ENCODE measurements at places on chromosomes 1 and 21.

DNA sequence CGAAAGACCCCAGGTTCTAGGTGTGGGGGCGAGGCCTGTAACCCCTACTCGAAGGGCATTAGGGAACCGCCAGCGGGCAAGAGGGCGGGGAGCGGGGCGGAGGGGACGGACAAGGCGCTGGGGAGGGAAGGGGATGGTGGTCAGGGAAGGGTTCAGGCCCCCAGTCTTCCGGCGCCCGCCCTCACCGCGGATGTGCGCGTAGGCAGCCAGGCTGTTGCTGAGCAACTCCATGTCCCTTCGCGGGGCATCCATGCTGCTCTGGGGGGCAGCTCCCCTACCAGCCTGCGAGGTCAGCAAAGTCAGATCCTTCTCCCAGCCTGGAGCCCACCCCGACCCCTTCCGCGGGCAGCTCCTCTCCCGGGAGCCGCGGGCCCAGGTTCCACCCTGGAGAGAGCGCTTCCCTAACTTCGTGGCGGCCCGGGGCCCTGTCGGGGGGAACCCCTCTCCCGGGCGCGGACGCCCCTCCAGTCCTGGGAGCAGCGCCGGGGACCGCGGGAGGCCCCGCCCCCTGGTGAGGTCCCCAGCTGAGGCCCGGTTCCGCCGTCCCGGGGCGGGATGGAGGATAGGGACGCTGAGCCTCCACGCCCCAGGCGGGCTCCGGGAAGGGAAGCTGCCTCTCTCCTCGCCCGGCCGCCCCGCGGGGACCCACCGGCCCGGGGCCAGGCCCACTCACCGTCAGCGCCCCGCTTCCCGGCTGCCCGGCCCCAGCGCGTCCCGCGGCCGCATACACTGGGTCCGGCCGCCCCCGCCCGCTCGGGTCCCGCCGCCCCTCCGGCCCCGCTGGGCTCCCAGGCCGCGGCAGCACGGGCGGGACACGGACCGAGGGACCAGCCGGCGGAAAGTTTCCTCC, 434 bp downstream of the EVA1B start:
- DNase-seq: peak; percentile 46

- no peak for DNase-seq
These were observed 159.1 kb downstream of the BRINP2 start for GRCh38 chr1:177329871-177330270.

DNA sequence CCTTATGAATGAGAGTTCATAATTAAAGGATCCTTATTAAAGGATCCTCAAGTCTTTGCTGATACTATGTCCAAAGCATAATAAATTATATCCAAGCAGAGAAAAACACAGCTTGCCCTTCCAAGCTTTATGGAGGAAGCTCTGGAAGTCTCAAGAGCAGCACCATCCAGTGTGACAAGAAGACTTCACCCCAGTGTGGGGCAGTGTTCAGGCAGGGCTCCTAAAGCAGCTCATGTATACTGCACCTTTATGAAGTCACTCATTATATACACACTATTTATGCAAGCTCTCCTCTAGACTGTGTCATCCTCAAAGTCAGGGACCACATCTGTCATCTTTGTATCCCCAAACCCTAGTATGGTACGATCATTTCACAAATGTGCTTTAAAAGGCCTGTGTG, 11.9 kb upstream of the CCN1 start:
- DNase-seq: no peak

GRCh38 chr1:156112276-156113137, 2.0 kb upstream of the LMNA start:
- no peak for DNase-seq

- DNase-seq: no peak
These were observed 5.0 kb downstream of the SUCO start for GRCh38 chr1:172537827-172538391.

GRCh38 chr1:54774820-54775498, 10.6 kb upstream of the PARS2 start:
- no peak for DNase-seq

GRCh38 chr1:47839433-47839760, 157.8 kb downstream of the TRABD2B start:
- DNase-seq: no peak

GRCh38 chr1:167472752-167473521, 45.4 kb downstream of the CD247 start:
- no peak for DNase-seq

GRCh38 chr1:28508435-28508754, 2.6 kb downstream of the RCC1 start:
- DNase-seq: no peak

- DNase-seq: no peak
These were observed 222.7 kb upstream of the PTBP2 start for GRCh38 chr1:96498744-96499340.

DNA sequence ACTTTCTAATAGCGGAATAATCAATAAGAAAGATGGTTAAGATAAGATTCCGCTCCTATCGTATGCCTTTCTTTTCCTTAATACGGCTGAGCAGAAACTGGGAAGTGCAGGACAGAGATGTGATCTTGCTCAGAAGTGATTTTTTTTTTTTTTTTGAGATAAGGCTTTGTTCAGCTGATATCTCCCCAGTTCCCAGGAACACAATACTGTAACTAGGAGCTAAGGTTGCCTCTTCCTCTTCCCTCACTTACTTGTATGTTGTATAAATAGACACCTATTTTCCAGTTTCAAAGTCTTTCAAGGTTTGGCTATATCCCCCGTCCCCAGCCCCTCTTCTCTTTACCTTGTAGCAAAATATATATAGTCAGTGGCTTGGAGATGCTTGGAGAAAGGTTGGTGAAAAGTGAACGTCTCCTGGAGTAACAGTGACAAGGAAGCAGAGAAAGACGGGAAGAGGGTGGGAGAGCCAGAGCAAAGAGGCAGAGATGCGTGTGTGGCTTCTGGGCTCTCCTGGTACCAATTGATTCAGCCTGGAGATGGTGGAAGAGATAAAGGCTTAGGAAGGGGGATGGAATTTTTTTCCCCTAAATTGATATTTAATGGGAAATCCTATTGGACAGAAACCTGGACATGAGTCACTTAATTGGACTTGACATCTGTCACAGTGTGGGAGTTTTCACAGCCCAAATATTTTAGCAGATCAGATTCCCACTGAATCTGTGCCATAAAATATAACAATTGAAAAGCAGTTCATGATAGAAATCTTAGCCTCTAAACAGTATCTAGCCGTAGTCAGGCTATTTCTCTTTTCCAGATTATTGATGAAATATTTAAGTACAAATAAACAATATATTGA, at the start of gene NHLH2:
Gene NHLH2, minus strand, starts transcription at position 522 of the 856 bp plus-strand sequence. CDS start 2,754 bp downstream, outside the sequence.
- no peak for DNase-seq

GRCh38 chr1:9626201-9626608, 25.3 kb upstream of the PIK3CD start:
- peak; percentile 85 for DNase-seq

DNA sequence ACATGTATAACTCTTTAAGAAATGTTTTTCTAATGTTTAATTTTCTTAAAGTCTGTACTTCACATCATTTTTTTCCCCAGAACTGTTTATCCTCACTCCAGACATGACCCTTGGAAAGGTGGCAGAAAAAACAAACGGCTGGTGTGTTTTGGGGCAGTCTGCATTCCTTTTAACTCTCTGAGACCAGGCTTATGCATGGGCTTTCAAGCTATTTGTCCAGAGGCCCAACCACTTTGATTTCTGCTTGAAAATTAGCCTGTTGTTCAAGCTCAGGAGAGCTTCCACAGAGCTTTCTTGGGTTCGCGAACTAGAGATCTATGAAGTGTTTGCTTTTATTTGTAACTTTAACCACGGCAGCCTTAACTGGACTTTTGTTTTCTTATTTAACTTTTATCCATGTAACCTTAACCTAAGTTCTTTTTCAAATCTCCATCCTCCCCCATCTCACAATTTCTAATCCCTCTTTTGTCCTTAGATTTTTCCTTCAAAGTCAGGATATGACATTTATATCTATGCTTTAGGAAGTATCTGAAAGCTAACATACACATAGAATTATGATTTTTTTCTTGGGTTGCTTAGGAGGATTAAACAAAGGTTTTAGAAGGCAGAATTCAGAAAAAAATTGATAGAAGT, 111.8 kb downstream of the FGGY start:
- no peak for DNase-seq

- DNase-seq: no peak
These were observed 347.2 kb downstream of the MATN1 start for GRCh38 chr1:30376054-30376697.

DNA sequence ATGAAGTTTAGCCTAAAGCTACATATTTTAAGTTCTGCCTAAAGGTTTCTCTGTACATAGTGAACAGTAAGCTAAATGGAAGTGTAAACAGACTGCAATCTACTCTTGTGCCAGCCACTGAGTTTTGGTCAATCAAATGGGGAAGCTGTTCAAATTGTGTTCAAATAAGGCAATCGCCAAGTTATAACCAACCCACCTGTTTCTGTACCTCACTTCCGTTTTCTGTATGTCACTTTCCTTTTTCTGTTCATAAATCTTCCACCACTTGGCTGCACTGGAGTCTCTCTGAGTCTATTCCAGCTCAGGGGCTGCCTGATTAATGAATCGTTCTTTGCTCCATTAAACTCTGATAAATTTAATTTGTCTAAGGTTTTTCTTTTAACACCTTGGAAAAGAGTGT, 10.8 kb upstream of the THEM4 start:
- peak; percentile 32 for DNase-seq

- peak; percentile 5 for DNase-seq
These were observed 49.9 kb upstream of the CYP2J2 start for GRCh38 chr1:59976194-59977074.

GRCh38 chr1:105664495-105664894, 1392.0 kb upstream of the PRMT6 start:
- DNase-seq: no peak

GRCh38 chr1:212640223-212640878, 31.8 kb downstream of the ATF3 start:
- no peak for DNase-seq

GRCh38 chr21:37294679-37295078, 27.5 kb upstream of the VPS26C start:
- DNase-seq: no peak

- DNase-seq: no peak
These were observed 107.0 kb upstream of the TSPAN2 start for GRCh38 chr1:115196296-115196695.

Measured in GM06990 (cell line).